ENCODE measurements at places on chromosomes 3 and 15. TPM values are rescaled to one million over a fixed set of nuclear protein-coding genes. Genes with fewer than 3 reads are reported as not detected.

The NDN gene
- total RNA-seq, result 35.4 TPM

The RAD51 gene
- total RNA-seq, result 1.3 TPM

The CCR8 gene
- total RNA-seq, result not detected

The IL17RE gene
- total RNA-seq, result 22.9 TPM

The GPR62 gene
- total RNA-seq, result not detected

The IL1RAP gene
- total RNA-seq, result 28.6 TPM

The PCOLCE2 gene
- total RNA-seq, result 32.2 TPM

The KCTD6 gene
- 7.2 TPM for total RNA-seq

The SYNM gene
- 13.8 TPM for total RNA-seq

The NUDT16 gene
- total RNA-seq, result 19.9 TPM

The WDR49 gene
- total RNA-seq, result 33.9 TPM

The COL8A1 gene
- total RNA-seq, result 50.6 TPM

The STAC gene
- 3.1 TPM for total RNA-seq

The FBXL22 gene
- total RNA-seq, result 2.2 TPM

The RCCD1 gene
- total RNA-seq, result 8.5 TPM

Measured in lung (tissue), 17 donors.